A172 (cell line): ENCODE measurements at places on chromosomes 4 and X. TPM values are rescaled to one million over a fixed set of nuclear protein-coding genes. Genes with fewer than 3 reads are reported as not detected.
A peak's percentile ranks its signal among the peaks of the same experiment; 100 is the strongest.

DNA sequence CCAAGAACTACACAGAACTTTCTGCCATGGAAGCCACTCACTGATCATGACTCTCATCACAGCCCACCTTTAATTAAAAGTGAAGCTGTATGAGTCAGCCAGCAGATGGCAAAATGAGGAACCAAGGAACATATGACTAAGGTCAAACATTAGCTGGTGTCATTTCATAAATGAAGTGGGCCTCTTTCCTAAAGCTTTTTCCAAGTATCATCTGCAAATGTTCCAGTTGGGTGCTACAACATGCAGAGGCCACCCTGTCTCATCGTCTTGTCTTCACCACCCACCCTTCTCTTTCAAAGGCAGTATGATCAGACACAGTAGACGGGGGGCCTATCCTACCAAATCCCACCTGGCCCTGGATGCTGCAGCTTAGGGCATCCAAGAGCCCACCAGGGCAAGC lies 9.2 kb upstream of the EOLA1 start:
- no peak for DNase-seq

DNA sequence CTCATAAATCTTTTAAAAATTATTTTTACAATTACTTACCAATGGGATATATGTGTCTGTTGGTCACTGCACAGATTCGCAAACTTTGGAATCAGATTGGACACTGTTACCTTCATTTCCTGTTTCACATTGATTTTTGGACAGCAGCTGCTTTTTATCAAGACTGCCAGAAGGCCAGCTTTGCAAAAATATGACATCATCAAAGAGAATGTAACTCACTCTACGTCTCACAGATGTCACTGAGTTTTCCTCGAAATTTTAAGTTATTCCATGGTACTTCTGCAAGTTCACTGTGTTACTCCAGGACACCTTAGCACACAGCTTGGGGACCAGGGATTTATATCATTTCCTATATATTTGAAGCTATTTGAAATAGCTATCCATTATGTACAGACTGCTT lies 31.8 kb upstream of the MAGEB2 start:
- no peak for DNase-seq

- DNase-seq: peak; percentile 89
These were observed 110.1 kb upstream of the VEGFC start for GRCh38 chr4:176902710-176903323.

DNA sequence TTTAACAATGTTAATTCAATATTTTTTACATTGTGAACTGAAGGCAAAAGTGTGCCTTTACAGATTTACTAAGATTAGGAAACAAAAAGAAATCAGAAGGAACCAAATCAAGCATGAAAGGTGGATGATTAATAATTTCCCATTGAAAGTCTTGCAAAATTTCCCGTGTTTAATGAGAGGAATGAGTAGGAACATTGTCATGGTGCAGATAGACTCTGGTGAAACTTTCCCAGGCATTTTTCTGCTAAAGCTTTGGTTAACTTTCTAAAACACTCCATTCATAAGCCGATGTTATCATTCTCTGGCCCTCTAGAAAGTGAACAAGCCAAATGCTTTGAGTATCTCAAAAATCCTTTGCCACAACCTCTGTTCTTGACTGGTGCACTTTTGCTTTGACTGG lies 1522.8 kb upstream of the PABPC4L start:
- DNase-seq: no peak

The RTL9 gene
- 0.02 and 0.03 TPM in 2 replicates for total RNA-seq

The VCX gene
- total RNA-seq: 2.8 and 9.0 TPM in 2 replicates
